Gastrocnemius medialis (tissue), 4 donors: ENCODE measurements at places on chromosomes 11 and 22. TPM values are rescaled to one million over a fixed set of nuclear protein-coding genes. Genes with fewer than 3 reads are reported as not detected.

The MRGPRX3 gene
- not detected for total RNA-seq

The EMID1 gene
- 0.33 TPM for total RNA-seq

The TRPM5 gene
- not detected for total RNA-seq

The OR8J1 gene
- not detected for total RNA-seq

The SAC3D1 gene
- 27.2 TPM for total RNA-seq

The OR51E2 gene
- 0.24 TPM for total RNA-seq

The FAM118B gene
- total RNA-seq = 23.0 TPM

The MS4A15 gene
- not detected for total RNA-seq

The ASPHD2 gene
- not detected for total RNA-seq

The CCDC157 gene
- 0.41 TPM for total RNA-seq

The OR5B12 gene
- total RNA-seq = not detected

The ZNF214 gene
- 2.0 TPM for total RNA-seq

The OR2D3 gene
- total RNA-seq = not detected

The PGA5 gene
- total RNA-seq = not detected

DNA sequence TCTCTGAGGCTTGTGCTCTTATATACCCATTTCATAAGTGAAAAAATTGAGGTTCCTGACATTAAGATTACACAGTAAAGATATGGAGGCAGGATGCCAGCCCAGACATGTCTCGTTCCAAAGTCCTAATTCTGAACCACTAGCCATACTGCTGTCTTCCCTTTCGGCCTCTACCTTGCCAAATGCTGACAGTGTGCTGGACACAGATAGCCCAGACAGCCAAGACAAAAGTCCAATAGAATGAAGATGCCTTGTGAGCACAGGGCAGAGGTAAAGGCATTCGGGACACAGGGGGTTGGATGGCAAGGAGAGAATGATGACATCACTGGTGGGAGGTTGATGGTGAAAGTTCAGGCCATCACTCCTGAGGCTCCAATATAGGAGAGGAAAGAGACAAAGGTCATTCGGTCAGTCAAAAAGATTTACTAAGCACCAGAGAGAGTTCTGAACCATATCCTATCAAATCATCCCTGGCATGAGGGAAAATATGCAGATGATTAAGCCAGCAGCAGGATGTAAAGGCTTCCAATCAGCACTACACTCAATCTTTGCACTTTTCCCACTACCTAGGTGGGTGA lies 174.0 kb upstream of the MTMR2 start:
- DNase-seq = no peak

DNA sequence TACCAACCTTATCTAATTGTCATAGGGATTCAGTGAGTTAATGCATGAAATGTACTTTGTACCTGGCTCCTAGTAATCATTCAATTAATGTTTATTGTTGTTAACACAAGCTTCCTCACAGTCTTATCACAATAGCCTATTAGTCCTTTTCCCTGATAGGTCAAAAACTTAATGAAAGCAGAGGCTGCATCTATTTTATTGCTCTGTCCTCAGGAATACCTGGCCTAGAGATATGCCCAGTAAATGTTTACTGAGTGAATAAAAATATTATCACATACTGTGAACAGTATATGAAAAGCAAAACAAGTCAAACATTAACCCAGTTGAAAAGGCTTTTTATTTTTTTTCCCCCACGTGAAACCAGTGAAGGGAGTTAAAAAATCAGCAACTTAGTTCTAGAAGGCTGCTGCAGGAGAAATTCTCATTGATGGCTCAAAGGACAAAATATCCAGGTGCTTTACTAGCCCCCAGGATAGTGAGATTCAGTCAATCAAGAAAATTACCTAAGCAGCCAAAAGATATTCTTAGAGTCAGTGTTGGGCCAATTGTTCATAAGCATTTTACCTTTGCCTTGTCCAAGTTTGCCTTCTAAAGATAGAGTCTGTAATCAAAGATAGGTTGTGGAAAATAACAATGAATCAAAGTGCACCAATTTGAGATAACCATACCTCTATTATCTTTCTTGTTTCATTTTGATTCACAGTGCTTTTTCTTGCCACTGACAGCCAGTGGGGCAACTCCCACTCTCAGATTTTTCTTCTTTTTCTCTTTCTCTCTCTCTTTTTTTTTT lies 34.4 kb upstream of the SLC6A5 start:
- no peak for DNase-seq

DNA sequence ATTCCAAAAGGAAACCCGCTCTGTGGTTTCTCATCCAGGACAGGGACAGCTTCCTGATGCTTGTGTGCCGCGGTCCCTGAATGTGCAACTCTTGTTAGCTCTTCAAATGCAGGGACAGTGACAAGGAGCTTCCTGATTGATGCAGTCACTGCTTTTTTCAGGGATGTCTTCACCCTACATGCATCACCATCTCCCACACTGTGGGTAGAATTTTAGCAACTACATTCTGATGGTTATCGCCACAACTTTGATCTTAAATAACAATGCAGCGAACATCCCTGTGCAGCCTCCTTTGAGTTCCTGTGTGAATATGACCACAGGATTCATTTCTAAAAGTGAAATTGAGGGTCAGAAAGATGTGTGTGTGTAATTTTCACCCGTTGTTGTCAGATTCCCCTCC lies 115.0 kb downstream of the GGTLC2 start:
- DNase-seq = no peak

DNA sequence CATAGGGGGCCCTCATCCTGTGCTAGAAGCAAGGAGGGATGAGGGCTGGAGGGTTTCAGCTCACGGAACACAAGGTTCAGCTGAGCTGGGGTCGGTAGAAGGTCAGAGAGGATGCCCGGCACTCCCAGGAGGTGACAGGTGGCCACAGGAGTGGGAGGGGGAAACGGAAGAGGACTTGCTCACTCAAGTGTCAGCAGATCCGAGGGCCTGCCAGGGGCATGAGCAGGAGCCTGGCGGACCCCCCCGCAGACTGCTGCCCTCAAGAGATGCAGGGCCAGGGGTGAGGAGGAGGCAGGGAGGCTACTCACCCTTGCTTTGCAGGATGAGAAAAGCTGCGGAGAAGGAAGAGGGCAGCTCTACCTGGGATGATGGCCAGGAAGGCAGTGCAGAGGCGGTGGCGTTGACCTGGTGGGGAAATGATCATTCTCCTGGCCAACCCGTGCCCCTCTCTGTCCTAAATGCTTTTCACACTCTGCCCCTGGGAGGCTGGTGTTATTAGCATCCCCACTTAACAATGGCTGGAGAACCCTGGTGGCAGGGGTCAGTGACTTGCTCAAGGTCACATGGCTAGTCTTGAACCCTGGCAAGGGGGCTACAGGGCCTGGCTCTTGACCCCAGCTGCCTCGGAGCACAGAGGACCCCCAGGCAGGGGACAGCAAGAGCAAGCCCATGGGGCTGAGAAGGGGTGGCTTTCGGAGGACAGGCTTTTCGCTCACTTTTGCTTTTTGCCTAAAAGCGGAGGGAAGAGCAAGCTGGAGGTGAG lies 30.1 kb upstream of the CSNK1E start:
- DNase-seq = no peak

- no peak for DNase-seq
These were observed 133.9 kb upstream of the BMAL1 start for GRCh38 chr11:13143486-13144297.

DNA sequence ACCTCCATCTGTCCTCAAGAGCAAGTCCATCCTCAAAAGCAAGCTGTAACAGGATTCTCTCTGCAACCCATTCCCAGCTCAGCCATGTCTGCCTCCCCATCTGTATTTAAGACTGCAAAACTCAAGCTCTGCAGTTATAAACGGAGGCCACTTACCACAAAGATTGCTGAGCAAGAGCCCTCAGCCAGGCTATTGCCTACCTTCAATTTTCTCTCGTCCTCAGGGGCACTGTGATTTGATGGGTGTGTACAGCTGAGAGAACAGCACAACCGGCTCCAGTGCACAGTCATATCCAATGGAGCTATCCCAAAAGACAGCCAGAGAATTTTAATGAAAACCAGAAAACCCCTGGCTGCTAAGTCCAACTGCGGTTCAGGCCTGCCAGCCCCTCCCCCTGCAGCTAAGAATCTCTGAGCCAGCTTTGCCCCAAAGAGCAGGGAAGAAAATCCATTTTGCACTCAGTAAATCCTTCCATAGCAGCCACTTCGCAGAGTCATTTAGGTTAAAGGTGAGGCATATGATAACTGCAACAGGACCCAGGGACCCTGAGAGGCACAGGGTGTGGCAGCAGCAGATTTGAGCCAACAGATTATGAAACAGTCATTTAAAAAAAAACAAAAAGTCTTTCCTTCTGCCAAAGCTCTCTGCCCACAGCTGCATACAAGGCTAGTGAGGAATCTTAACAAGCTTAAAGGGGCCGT lies 37.6 kb downstream of the RAB30 start:
- peak; percentile 71 for DNase-seq

DNA sequence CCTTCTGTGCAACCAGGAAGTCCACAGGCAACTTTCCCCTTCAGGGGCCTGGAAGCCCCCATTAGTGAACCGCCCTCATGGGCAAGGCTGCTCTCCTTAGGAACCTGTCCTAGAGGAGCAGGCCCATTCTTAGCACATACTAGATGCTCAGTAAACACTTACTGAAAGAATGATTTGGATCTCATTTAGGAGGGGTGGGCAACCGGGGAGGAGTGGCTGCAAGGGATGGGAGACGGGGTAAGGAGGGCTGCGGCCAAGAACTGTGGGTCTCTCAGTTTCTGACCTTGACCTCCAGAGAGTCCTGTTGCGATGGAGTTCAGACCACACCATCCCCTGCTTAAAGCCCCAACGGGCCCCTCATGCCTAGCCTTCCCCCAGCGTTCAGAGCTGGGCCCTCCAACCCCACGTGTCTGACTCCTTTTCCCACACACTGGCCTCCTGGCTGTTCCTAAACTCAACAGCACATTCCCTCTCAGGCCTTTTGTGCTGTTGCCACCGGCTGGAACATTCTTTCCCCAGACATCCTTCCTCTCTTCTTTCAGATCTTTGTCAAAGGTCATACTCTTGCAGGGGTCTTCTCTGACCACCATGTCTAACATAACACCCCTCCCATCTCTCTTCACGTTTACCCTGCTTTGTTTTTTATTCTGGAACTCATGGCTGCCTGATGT lies 20.7 kb upstream of the PICK1 start:
- DNase-seq = no peak

DNA sequence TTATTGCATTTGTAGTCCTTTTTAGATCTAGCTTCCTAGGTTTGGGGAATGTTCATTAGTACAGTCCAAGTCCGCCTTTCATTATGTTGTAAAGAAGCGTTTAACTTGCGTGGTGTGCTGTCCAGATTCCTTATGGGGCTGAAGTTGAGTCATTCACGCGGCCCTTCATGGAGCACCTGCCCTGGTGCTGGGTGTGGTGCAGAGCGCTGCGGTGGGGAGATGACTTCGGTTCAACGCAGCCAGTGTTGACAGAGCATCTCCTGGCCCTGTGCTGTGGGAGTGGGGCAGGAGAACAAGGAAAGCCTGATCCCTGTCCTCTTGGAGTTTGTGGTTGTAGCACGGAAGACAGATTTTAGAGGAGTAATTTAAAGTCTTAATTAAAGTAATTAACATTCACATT lies 152.0 kb downstream of the TBC1D22A start:
- DNase-seq = no peak

DNA sequence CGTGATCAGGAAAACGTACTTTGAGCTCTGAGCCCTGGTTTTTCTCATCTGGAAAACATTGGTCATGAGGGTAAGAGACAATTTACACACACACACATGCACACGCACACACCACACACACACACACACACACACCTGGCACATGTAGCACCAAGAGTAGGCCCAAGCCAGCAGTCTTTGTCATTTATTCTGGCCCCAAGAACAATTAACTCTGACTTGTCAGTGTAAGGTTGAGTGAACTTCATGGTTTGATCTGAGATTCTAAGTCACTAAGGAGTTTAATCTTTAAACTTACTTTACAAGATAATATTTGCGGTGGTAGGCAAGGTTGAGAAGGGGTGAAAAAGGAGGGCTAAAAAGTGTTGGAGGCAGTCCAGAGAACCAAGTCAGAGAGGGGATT lies 44.1 kb downstream of the MMP20 start:
- DNase-seq = no peak

- no peak for DNase-seq
These were observed 41.9 kb downstream of the SVIP start for GRCh38 chr11:22787551-22788162.

- peak; percentile 71 for DNase-seq
These were observed 38.3 kb upstream of the CREB3L1 start for GRCh38 chr11:46238967-46239800.

GRCh38 chr11:57638005-57638781 lies 11.5 kb downstream of the YPEL4 start:
- DNase-seq = no peak

GRCh38 chr11:64253481-64253880 lies 2.2 kb downstream of the PLCB3 start:
- no peak for DNase-seq

GRCh38 chr11:113991170-113991569 lies 16.3 kb downstream of the HTR3A start:
- DNase-seq = no peak

DNA sequence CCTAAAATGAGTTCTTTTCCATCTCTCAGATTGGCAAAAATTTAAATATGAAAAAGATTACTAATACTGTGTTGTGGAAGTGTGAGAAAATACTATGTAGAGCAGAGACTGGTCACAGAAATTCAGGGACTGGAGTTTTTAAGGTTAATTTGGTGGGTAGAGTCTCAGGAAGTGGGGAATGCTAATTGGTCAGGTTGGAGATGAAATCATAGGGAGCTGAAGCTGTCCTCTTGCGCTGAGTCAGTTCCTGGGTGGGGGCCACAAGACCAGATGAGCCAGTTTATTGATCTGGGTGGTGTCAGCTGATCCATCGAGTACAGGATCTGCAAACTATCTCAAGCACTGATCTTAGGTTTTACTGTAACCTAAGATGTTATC lies 29.4 kb upstream of the TMEM86A start:
- DNase-seq = no peak

DNA sequence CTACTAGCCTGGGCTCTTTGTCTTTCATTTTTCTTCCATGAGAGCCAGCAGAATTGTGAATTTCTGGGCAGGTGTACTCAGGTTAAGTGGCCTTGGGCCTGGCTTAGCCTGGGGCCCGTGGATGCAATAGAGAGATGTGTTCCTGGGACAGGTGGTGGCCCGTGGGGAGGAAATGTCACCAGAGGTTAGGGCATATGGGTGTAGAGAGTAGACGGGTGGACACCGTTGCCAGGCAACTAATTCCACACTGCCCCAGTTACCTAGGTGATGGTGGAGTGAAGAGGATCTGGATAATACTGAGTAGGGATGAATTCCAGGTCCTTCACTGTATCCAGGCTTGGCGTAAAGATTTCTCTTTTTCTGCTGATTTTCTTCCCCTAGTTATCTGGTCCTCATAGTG lies 175.0 kb downstream of the INSC start:
- no peak for DNase-seq

DNA sequence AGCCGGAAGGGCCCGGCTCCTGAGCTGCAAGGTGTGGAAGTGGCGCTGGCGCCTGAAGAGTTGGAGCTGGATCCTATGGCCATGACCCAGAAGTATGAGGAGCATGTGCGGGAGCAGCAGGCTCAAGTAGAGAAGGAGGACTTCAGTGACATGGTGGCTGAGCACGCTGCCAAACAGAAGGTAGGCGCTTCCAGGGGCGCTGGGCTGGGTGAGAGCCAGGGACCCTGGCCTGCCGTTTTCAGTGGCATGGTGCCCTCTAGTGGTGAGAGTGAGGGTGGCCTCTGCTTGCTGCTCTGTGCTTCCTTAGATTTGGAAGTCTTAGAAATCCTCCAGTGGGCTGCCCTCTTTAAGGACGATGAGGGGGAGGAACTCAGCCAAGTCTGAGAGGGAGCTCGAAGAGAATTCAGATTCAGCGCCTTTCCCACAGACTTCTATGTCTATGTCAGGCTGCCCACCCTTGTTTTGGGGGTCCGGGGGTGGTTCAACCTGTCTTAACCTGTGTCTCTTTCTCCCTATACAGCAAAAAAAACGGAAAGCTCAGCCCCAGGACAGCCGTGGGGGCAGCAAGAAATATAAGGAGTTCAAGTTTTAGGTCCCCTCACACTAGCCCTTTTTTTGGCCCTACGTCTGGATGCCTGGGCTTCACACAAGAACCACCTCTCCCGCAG lies 1.8 kb upstream of the PACS1 start:
- peak; percentile 21 for DNase-seq
